ENCODE measurements at places on chromosomes 4 and X.

DNA sequence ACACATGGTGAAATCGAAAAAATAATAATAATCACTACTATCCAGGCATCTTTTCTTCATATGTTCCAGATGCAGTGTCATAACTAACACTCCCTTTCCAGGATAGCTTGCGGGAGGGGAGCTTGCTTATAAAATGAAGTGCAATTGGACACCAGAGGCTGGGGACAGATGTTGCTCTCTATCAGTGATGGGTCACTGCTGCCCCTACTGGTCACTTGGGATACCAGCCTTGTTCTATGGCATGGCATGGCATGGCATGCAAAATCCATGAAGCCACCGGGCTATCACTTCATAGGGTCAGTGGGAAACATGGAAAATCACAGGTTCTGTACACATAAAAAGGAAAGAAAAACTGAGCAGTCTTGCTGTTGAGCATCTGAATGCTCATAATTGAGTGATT lies 168.1 kb downstream of the GLRA2 start:
- no peak for DNase-seq

- no peak for DNase-seq
Measured at GRCh38 chr4:182699795-182700194, 217.4 kb downstream of the DCTD start.

DNA sequence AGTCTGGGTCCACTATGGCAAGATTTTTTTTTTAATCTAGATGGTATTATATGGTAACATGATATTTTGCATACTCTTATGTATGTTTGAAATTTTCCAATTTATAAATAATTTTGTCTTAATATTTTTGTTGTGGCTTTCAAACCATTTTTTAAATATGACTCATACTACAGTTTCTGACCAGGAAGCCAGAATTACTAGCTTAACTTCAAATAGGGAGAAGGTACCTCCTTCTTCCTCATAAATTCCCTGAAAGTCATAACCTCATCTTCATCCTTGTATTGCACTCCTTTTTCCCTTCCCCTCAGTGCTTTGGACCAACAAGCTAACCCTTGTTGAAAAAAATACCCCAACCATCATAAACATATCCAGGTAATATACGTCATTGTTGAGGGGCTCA lies 21.6 kb downstream of the ARAP2 start:
- DNase-seq: no peak

GRCh38 chr4:48633657-48634056 lies 143.6 kb downstream of the ZAR1 start:
- DNase-seq: no peak

DNA sequence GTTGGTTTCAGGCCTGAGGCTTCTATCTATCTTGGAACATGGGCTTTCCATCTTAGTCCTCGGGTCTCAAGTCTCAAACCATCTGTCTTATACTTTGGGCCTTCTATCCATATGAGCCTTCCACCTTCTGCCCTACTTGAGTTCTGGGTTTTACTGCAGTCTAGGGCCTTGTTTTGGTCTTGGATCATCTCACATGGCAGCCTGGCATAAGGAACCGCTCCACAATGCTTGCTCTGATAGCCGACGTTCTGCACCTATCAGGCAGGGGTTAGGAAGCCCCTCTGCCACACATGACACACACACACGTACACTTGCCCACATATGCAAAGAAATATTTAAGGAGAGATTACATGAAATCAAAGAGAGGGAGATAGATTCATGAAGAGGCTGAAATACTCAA lies 264.0 kb downstream of the CHIC1 start:
- no peak for DNase-seq

DNA sequence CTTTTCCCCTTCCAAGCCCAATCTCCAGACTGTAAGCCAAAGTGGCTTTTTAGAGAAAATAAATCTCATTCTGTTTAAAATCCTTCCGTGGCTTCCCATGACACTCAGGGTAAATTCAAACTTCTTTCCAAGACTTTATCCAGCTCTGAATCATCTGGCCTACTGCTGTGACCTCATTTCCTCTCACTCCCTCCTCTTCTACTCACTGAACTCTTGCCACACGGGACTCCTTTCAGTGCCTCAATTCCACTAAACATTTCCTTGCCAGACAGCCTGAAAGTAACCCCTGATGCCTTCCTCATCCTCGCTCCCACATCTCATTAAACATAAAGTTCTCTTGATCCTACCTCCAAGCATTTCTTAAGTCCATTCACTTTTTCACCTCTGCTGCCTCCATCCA lies 27.8 kb upstream of the RNF128 start:
- DNase-seq: no peak

GRCh38 chrX:42930951-42931350 lies 153.0 kb upstream of the PPP1R2C start:
- DNase-seq: no peak

GRCh38 chr4:2934077-2934812 lies 29.0 kb downstream of the NOP14 start:
- DNase-seq: no peak

- no peak for DNase-seq
Measured at GRCh38 chrX:119292445-119292844, 56.4 kb downstream of the PGRMC1 start.
